SK-N-SH treated with all-trans-retinoic acid at 6 μM for 48 hours (cell line): ENCODE measurements at places on chromosomes 5 and 9.

DNA sequence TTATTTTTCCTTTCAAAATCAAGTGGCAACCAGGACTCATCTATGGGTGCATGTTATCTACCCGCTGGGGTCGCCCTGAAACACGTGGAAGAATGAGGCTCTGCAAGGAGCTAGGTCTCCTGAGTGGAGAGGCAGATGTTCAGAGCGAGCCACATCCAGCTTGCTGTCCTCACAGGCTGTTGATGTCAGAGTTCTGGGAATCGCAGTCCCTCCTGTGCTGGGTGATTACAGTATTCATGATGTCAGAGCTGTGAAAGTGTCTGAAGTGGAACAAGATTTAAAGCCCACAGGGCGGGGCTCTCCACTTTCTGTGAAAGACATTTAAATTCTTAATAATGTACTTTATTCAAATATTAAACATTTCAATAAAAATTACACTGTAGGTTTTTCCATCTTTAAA, 24.4 kb upstream of the LMX1B start:
- no peak for ATAC-seq

DNA sequence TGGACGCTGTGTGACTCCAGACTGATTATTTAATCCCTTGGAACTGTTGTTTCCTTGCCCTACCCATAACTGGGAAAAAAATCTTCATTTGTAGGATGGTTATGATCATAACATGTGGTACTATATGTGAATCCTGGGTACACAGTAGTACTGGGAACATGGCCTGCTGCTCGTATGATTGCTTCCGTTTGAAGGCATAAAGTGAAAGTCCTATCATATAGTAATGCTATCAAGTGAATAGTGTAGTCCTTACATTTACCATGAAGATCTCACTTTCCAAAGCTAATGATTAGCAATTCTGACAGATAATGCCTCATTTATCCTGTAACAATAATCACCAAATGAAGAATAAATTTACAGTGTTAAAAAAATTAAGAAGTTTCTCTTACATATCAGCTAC, 53.2 kb downstream of the MEF2C start:
- ATAC-seq, result no peak

DNA sequence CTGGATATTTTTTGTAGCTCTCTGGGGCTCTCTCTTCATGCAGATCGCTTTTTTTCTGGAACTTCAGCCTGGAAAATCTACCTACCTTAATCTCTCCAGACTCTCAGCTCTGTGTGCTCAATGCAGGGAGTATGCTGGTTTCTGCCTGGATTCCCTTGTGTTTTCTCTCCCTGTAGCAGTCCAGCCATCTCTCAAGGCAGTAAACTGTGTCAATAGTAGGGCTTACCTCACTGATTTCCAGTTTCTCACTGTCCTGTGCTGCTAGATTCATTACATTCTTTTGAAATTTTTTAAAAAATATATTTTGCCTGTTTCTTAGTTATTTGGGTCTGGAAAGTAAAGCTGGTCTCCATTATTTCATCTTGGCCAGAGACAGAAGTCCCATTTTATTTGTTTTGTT, 951.4 kb downstream of the NR2F1-AS1 start:
- no peak for ATAC-seq

GRCh38 chr5:1106385-1107166, 5.3 kb downstream of the SLC12A7 start:
- ATAC-seq, result no peak

DNA sequence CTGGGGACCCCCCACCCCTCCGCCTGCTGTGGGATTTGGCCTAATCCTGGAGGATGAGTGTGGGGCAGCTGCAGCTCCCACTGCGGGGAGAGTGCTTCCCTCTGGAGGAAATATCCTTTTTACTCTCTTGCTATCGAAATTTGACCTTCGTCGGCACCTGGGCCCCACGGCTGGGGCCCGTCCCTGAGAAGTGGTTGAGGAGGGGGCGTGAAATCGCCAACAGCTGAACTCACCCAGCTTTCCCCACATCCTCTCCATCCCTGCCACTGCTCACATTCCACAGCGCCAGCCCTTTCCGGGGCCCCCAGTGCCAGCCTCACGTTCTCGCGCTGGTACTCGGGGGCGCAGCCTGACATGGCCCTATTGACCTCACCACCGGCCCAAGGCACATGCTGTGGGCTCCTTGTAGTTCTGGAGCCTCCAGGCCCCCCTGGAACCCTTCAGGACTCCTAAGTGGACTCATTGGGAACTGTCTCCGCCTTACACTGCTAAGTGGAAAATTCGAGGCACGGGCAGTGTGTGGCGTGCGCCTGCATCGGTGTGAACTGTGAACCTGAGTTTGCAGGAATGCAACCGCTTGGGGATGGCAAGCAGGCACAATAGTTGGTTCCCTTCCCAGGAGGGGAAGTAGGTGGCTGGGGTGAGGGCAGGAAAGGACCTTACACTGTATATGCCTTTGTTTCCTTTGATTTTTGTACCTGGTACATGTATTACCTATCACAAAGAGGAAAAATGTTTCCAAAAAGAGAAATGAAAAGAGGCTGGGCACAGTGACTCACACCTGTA, 19.2 kb downstream of the FGFR4 start:
- no peak for ATAC-seq

GRCh38 chr5:120567921-120568320, 103.8 kb downstream of the PRR16 start:
- no peak for ATAC-seq

DNA sequence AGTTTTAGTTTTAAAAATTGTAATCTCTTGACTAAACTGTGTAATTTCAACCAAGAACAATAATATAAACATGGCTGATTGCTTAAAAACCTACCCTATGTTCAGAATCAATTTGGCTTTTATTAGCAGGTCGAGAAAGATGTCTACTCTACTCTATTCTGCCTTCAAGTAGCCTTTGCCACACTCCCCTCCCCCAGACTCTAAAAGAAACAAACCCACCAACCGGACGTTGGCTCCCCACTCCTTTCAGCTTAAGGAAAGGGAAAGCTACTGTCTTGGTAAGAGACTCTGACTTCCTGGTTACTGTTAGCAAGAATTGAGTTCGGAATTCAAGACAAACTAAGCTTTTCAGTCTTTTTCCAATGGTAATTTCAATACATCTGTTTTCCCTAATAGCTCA, 46.7 kb downstream of the TNFAIP8 start:
- ATAC-seq, result no peak
